Fibroblast of lung (primary cell): ENCODE measurements at places on chromosomes 11 and 22.

DNA sequence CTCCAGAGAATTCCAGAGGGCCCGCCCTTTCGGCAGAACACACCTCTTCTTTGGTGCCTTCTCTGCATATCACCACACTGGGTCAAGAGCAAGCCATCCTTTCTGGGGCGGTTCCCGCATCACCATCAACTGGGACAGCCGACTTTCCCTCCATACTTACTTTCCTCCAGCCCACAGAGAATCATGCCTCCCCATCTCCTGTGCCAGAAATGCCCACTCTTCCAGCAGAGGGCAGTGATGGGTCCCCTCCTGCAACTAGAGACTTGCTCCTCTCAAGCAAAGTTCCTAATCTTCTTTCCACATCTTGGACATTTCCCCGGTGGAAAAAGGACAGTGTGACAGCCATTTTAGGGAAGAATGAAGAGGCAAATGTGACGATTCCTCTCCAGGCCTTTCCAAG is 157.7 kb downstream of the C11orf91 start:
- peak; percentile 39 for DNase-seq

DNA sequence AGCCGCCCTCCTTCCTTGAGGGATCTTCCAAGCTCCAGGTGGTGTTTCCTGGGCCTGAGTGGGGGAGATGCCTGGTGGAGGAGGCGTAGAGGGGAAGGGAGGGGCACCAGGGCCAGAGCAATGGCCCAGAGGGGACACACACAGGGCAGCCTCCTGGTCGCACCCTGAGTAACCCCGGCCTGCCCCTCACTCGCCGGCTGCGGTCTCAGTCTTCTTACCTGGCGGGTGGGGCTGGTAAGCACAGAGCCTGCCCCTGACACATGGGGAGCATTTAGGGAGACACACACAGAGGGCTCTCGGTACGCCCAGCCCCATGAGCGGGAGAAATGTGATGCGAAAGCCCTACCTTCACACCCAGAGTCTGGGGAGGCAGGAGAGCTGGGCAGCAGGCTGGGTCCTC is 23.9 kb downstream of the IGF2 start:
- DNase-seq: no peak

DNA sequence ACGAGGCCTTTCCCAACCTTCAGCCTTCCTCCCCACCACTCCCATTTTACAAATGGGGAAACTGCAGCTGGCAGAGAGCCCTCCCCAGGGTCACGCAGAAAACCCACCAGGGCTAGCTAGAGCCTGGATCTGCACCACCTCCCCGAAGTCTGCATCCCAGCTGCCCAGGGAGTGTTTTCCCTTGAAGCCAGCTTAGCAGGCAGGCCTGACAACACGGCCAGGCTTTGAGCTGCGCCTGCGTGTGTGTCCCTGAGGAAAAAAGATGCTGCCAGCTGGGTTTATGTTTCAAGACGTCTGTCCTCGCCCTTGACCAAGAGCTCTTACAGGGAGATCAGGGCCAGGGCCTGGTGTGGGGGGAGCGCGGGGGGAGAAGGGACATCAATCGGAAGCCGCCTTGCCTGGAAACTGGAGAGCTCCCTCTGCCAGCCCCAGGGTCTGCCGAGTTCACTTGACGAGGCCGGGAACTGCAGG is 20.3 kb downstream of the WNT11 start:
- DNase-seq: peak; percentile 63

- no peak for DNase-seq
These were observed 28.7 kb upstream of the CTR9 start for GRCh38 chr11:10722307-10722706.

GRCh38 chr11:6022956-6023355 is 7.6 kb downstream of the OR56A1 start:
- peak; percentile 40 for DNase-seq
